ENCODE measurements at places on chromosomes 7 and 10.

GRCh38 chr10:101453791-101454718, 100.1 kb downstream of the BTRC start:
- DNase-seq = no peak

- no peak for DNase-seq
These were observed 38.9 kb downstream of the TCF7L2 start for GRCh38 chr10:112988839-112989406.

- no peak for DNase-seq
These were observed 101.0 kb downstream of the MYL10 start for GRCh38 chr7:101527844-101528667.

- DNase-seq = no peak
These were observed 177.9 kb upstream of the PLXDC2 start for GRCh38 chr10:19638182-19638895.

DNA sequence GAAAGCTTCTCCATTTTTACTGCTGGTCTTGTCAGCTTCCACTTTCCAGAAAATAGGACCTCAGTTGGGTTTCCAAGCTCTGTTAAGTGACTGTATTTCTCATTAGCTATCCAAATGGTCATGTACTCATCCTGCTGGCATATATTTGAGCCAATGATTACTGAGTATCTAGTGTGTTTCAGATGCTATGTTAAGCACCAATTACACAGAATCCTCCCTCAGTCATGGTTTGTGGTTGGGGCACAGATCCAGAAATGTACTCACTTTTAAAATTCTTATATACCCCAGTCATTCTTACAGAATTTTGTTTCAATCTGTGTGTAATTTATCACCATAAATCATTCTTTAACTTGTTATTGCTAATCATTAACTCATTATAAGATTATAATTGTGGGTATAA, 362.3 kb upstream of the MTPN start:
- DNase-seq = no peak

Data from hypothalamus (tissue), 51 donors.